B cell (primary cell): ENCODE measurements at places on chromosomes 6 and 20.

GRCh38 chr6:30763618-30764489 is 19.5 kb upstream of the IER3 start:
- DNase-seq, result no peak

GRCh38 chr6:170293341-170294231 is 2.7 kb upstream of the DLL1 start:
- peak; percentile 49 for DNase-seq

DNA sequence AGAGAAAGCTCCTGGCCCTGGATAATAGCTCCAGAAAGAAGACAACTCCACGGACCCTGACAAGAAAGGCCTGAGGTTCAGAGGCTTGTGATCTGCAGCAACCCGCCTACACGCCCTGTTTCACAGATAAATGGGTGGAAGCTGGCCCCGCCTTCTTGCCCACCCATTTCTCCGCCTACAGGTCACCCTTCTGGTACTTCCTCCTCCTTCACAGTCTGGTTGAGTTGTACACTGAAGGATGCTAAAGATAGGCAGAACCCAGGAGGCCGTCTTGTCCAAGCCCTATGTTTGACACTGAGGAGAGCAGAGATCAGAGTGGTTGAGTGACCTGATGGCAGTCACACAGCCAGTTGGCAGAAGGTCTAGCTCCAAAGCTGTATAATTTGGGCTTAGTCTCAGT is 34.2 kb upstream of the MDGA1 start:
- DNase-seq, result peak; percentile 65

GRCh38 chr6:11324453-11325015 is 92.1 kb upstream of the NEDD9 start:
- no peak for DNase-seq

GRCh38 chr6:70524721-70525286 is 41.9 kb upstream of the SDHAF4 start:
- DNase-seq, result no peak

DNA sequence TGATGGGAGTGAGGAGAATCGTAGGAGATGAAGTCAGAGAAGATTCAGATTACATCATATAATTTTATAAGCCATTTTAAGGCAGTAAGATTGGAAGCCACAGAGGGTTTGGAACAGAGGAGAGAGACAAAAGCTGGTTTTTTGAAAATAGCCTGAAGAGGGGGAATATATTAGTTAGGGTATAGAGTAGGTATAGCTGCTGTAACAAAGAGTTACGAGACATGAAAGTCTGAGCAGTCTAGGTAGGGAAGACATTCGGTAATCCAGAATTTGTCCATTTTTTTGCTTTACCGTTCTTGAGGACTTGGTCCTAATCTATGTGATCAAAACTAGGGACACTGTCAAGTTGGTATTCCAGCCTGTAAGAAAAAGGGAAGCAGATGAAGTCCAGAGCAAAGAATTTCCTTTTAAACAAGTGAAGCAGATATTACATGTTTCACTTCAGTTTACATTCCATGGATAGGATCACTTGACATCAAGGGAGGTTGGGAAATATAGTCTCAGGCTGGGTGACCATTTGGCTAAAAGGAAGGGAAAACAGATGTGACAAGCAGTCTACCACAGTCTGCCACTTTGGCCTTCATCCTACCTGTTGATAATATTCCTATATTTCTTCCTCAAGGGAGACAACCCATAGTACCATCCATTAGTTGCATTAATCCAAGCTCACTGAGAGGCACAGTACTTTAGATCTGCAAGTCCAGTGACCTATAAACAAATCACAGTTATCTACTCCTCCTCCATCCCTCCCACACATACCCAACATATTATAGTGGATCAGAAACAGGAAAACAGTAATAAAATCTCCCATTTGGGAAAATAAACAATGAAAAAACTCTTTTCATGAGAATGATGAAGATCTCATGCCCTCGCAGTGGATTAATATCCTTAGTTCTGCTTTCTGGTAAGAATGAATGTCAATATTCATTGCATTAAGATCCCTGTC is 10.2 kb downstream of the FAM135A start:
- no peak for DNase-seq

GRCh38 chr6:157869673-157870302 is 46.7 kb downstream of the SNX9 start:
- no peak for DNase-seq

DNA sequence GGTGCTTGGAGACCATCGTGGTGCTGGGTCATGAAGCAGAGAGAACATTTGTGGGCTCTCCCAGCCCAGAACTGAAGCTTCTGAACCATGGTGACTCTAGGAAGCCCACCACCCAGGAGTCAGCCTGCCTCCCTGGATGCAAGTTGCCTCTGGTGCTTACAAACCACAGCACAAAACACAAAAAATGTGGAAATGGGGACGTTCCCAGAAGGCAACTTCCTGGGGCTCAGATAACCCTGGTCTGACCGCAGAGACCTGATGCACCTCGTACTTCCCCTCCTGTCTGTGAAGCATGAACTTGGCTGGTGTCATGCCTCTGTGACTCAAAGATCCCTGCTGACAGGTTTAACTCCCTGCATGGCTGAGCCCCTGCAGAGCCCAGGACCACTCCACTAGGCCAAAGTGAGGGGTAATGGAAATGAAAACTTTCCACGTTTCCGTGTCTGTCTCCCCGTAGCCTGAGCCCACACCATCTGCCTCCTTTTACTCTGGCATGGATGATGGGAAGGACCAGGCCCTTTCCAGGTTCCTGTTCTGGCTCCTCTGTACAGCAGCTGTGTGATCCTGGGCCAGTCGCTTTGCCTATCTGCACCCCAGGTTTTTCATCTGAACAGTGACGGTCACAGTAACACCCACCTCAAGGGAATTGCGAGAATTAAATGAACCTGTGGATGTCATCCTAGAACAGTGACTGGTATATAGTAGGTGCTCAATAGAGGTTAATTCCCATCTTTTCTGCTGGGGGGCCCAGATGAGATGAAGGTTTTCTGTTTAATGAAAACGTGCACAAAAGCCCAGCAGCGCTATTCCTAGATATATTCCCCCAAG is 57.7 kb downstream of the PPP1R16B start:
- peak; percentile 91 for DNase-seq

DNA sequence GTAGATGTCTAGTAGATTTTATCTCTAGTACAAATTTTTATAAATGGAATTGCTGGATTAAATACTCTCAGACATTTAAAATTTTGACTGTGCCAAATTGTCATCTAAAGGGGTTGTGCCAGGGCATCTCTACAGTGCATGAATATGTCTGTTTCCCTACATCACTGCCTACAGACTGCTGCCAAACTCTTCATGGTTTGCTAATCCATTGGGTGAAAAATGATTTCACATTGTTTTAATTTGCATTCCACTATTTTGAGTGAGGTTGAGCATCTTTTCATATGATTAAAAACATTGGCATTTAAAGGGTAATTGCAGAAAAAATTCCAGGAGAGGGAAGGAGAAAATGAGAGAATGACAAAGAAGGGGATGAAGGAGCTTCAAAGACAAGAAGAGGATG is 267.7 kb upstream of the RNF24 start:
- no peak for DNase-seq

GRCh38 chr6:156396791-156397418 is 380.3 kb upstream of the ARID1B start:
- DNase-seq, result peak; percentile 26

DNA sequence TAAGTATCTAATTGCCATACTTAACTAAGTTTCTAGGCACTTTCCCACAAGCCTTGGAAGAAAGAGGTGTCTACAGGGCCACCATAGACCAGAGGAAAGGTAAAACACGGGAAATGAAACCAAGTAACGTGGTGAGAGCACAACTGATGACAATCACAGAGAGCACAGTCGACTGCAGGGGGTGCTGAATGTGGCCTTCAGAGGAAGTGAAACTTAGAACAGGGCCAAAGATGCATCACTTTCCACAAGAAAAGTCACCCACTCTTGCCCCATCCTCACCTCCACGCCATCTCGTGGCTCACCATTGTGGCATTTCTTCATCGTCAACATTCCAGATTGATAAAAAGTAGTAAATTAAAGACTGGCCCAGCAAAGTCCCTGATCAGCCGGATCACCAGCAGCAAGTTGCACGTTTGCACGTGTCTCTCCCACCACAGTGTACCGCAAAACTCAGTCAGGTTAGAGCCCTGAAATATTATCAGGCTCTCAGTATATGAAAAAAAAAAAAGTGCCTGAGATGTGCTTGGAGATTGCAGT is 31.4 kb downstream of the HIVEP2 start:
- peak; percentile 92 for DNase-seq

DNA sequence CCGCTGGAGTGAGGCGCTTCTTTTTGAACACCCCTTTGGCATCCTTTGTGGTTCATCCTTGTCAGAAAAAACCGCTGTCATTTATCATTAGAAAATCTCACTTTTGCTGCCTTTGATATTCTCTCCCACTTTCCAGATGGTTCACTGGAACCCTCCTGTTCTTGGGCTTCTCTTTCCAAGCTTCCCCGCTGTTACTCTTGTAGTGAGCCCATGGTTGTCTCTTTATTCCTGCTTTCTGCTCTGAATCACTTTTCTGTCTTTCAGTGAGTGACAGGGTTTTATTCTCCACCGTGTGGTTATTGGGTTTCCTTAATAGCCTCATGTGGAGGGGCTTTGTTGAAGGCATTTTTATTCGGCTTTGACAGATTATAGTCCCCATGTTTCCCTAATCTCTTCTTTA is 117.0 kb downstream of the FARS2 start:
- DNase-seq, result no peak
